MV-4-11 (cell line): ENCODE measurements at places on chromosomes 5 and 9.

DNA sequence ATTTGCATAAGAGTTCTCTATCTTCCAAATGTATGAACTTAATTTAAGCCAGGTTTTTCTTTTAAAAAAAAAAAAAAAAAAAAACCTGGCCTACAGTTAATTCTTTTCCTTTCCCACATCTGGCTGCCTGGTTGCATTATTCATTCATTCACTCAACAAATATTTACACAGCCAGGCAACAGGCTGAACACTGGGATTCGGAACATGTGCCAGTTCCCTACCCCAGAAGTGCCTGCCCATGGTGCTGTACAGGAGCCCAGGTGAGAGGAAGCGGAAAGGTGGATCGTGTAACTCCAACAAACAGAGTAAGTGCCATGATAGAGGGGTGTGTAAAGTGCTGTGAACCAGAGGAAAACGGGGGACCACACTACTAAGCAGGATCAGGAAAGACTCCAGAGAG, 93.6 kb downstream of the CDK5RAP2 start:
- no peak for DNase-seq

GRCh38 chr5:73629456-73629855, 3.5 kb downstream of the ARHGEF28 start:
- DNase-seq: no peak

GRCh38 chr5:116343961-116344360, 230.7 kb downstream of the SEMA6A start:
- peak; percentile 73 for DNase-seq

- DNase-seq: no peak
Observed at GRCh38 chr5:170560938-170561337, 57.1 kb downstream of the KCNIP1 start.

GRCh38 chr5:102547141-102548035, 48.6 kb upstream of the SLCO6A1 start:
- no peak for DNase-seq
